ENCODE measurements at places on chromosomes 16 and 17. TPM values are rescaled to one million over a fixed set of nuclear protein-coding genes. Genes with fewer than 3 reads are reported as not detected.

KCNH4 gene
- 0.43 TPM for total RNA-seq

SMARCD2 gene
- 50.3 TPM for total RNA-seq

CMTM4 gene
- total RNA-seq, result 34.9 TPM

SMPD3 gene
- 0.12 TPM for total RNA-seq

DPEP1 gene
- total RNA-seq, result 1.3 TPM

KRT20 gene
- total RNA-seq, result 0.47 TPM

CRHR1 gene
- 0.25 TPM for total RNA-seq

CRISPLD2 gene
- 3.6 TPM for total RNA-seq

DDX5 gene
- 639 TPM for total RNA-seq

KRT39 gene
- total RNA-seq, result not detected

GRIN2A gene
- not detected for total RNA-seq

SPATA22 gene
- total RNA-seq, result not detected

MPV17L gene
- total RNA-seq, result 5.7 TPM

DPEP3 gene
- total RNA-seq, result not detected

MFAP4 gene
- total RNA-seq, result not detected

UTS2R gene
- total RNA-seq, result not detected

MYLK3 gene
- total RNA-seq, result 0.19 TPM

ZNF18 gene
- total RNA-seq, result 4.9 TPM

NAA38 gene
- total RNA-seq, result 191 TPM

IRF8 gene
- 0.29 TPM for total RNA-seq

CSH1 gene
- not detected for total RNA-seq

All from A549 treated with DMSO at 1 μM for 4 hours (cell line).